ENCODE measurements at places on chromosomes 12 and 14. TPM values are rescaled to one million over a fixed set of nuclear protein-coding genes. Genes with fewer than 3 reads are reported as not detected.

Gene DRAM1
- total RNA-seq = 5.2 TPM

Gene FAM234B
- 3.1 TPM for total RNA-seq

Gene MED13L
- total RNA-seq = 71.6 TPM

Gene POTEG
- 0.12 TPM for total RNA-seq

Gene CEBPE
- total RNA-seq = not detected

Gene TAS2R42
- total RNA-seq = not detected

Gene HCAR3
- total RNA-seq = not detected

Gene FSCB
- 0.12 TPM for total RNA-seq

Gene NANOG
- total RNA-seq = not detected

DNA sequence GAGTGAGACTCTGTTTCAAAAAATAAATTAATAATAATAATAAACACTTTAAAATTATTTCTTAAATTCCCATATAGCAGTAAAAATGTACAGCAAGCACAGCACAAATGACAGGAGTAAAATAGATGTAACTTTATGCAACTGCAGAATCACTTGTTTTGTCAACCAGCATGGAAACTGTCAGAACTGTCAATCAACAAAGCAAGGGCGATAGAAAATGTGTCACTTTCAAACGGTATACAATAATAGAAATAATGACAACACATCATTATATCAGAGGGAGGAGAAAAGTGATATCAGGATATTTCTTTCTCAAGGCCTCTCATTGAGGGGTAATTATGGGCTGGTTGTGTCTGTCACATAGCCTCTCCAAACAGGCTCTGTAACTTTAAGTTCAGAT is 68.2 kb downstream of the KLHL28 start:
- no peak for DNase-seq

GRCh38 chr12:66960704-66961690 is 282.1 kb upstream of the GRIP1 start:
- peak; percentile 84 for DNase-seq

DNA sequence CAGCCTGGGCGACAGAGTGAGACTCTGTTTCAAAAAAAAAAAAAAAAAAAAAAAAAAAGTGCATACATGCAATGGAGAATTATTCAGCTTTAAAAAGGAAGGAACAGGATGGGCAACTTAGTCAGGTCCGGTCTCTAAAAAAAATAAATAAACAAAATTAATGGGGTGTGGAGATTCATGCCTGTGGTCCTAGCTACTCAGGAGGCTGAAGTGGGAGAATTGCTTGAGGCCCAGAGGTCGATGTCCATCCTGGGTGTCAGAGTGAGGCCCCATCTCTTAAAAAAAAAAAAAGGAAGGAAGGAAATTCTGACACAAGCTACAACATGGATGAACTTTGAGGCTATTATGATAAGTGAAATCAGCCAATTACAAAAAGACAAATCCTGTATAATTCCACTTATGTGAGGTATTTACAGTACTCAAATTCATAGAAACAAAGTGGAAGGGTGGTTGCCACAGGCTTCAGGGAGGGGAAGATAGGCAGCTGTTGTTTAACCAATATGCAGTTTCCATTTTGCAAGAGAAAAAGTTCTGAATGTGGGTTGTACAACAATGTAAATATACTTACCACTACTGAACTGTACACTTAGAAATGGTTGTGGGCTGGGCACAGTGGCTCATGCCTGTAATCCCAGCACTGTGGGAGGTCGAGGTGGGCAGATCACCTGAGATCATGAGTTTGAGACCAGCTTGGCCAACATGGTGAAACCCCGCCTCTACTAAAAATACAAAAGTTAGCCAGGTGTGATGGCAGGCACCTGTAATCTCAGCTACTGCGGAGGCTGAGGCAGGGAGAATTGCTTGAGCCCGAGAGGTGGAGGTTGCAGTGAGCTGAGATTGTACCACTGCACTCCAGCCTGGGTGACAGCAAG is 12.3 kb upstream of the APOF start:
- DNase-seq = peak; percentile 37

GRCh38 chr12:121917950-121918678 is at the start of gene CFAP251:
Gene CFAP251 (plus strand): TSS chr12:121918592. CDS start chr12:121921306, 2,714 bp downstream.
- peak; percentile 30 for DNase-seq

DNA sequence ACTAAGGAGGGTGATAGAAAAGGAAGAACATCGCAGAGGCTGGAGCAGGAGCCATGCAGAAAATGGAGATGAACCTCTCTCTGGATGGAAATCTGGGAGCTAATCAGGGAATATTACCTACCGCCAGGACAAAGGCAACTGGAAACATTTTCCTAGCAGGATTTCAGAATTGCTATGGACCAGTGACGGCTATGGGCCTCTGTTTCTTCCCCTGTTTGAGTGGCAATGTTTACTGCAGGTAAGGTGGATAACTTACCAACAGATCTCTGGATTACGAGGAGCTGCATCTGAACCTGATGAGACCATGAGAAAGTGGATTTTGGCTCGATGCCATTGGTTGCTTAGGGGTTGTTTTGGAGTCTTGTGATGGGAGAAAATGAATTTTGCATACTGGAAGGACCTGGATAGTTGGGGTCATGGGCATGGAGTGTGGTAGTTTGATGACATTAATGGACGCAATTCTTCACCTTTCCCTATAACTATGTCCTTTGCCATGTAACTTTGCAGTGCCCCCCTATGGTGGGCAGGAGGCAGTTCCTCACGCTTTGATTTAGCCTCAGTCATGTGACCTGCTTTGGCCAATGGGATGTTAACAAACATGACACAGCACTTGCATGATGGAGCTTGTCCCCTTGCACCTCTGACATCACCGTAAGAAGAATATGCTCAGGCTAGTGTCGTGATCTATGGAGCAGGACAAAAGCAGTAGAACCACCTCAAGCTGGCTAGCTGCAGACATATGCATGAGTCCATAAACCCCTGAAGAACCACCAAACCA is 51.1 kb downstream of the CALM1 start:
- DNase-seq = no peak

DNA sequence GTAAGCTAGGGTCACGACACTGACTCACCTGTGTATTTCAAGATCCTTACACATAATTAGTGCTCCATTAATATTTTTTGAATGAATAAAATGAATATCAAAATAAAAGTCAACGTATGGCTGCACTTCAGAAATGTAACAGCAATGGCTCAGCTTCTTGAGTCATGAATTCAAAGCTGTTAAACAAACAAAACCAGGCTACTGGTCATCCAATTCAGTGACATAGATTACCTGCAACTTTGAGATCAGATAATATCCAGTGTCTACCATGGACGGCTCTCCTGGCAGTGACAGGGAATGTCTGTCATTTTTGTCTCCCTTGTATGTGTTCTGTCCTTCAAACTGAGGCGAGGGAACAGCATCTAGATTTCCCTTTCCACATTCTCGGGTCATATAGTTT is 225.6 kb downstream of the EFCAB11 start:
- peak; percentile 54 for DNase-seq

DNA sequence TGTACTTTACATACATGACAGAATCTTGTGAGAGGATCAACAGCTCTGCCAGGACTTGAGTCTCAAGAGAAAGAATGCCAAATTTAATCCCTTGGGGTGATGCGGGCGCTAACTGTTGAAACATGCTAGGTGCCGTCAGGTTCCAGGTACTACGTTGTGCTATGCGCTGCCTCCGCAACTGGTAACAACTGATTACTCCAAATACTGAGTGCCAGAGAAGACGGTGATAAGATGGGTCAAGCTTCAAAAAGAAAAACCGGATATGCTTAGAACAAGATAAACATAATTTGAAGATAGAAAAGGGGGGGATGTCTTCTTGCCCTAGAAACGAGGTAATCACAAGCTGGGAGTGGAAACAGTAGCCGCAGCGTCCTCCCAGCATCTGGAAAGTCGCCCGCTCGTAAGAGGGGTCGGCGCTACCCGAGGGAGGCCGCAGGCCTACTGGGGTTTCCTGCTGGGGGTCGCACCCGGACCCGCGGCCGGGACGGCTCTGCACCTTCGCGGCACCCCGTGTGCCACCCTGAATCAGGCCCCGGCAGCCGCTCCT is 678 bp downstream of the ZBTB25 start:
- DNase-seq = peak; percentile 31

- DNase-seq = no peak
These were observed 118.6 kb downstream of the APAF1 start for GRCh38 chr12:98763656-98764055.

GRCh38 chr12:67482751-67483661 is 165.5 kb upstream of the DYRK2 start:
- DNase-seq = peak; percentile 70

DNA sequence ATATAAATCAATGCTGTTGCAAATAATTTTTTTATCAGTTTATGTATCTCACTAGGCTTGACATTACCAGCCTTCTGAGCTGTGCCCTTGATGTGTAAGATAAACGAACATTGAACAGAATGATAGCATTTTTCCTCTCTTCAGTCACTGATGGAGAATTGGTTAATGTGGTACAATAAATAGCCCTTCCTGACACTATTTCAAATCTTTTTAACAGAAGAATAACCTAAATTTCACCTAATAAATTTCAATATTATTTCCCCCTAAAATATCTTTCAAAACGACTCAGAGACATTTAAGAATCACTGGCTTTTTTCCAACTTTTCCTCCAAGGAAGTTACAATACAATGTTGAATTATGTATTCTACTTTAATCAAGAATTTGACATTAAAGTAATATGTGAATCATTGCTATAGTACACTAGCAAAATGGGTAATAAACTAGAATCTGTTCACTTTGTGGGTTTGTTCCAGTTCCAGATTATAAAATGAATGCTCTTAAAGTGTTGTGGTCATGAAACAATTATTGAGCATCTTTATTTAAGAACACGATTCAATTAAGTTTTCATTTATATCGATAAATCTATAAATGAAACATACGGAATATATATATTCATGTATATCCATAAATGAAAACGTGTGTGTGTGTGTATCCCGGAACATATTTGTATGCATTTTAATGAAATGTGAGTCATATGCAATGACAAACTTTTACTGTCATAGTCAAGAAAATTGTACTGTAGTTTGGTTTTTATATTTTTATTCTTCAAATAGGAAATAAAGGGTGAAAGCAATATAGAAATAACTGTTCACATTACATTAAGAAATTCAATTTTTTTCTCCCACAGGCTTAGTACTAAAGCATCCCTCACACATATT is 2.5 kb upstream of the ATP2B1 start:
- DNase-seq = peak; percentile 41

- DNase-seq = no peak
These were observed 169.5 kb downstream of the CHST11 start for GRCh38 chr12:104626069-104626837.

GRCh38 chr12:42442311-42442759 is 116.4 kb downstream of the PPHLN1 start:
- no peak for DNase-seq

DNA sequence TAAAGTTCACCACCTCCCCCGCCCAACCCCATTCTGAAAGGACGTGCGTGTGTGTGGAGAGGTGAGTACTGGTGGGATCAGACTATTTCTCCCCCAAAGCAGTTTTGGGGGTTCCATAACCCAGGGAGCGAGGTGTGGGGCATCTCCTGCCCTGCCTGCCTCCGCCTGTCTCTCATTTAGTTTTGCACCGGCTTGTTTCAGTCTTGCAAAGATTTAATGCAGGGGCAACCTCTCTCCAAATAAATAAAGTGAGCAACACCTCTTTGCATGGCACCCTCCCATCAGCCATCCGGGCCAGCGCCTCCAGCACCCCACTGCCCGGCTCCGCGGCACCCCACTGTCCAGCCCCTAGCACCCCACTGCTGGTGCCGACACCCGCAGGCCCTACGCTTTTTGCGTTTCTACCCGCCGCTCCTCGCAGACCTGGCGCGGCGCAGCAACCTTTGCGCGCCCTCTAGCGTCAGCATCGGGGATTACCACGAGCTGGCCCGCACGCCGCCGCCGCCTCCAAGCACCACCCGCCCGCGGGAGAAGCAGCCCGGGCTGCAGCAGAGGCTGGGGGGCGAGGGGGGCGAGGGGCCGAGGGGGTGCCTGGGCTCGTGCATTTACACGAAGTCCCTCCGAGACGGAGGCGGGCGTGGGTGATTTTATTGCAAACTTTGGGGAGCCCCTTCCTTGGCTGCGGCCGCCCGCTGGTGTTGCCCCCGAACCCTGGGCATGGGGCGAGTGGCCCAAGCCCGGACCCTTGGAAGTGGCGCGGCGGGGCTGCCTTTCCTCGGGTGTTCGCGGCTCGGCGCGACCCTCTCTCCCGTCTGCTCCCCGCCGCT is 55.8 kb upstream of the VRK1 start:
- DNase-seq = peak; percentile 72

GRCh38 chr14:69773571-69774276 is 6.8 kb downstream of the SRSF5 start:
- no peak for DNase-seq

GRCh38 chr14:33964599-33965317 is 13.9 kb upstream of the EGLN3 start:
- DNase-seq = no peak

DNA sequence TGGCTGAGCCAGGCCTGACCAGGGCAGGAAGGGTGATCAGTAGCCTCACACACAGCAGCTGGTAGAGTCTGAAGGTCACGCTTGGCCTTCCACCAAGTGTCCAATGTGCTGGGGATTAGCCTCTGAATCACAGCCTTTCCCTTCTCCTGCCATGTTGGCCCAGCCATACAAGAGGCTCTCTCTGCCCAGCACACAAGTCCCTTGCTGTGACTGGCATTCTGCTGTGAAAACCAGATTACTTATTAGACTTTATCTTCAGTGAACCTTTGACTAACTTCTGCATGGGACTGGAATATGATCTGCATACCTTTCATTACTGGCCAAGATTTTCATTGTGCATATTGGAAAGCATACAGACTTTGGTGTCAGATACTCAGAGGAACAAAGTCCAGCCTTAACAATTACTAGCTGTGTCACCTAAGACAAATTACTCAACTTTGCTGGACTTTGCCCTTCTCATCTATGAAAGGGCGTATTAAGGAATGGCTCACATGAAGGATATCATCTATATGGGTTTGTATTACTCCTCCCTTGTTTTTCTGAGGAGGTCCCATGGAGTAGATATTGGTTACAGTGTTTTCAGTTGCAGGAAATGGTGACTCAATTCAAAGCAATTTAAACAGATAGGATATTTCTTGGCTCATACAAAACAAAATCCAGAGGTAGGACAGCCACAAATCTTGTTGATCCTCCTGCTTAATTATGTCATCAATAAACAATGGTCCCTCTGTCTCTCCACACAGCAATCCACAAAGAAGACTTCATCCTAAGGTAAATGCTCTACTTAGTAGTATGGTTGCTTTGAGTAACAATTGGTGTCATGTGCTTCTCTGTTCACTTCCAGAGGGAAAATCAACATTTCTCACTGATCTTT is 99.6 kb downstream of the DYRK2 start:
- peak; percentile 73 for DNase-seq

GRCh38 chr12:63955831-63956666 is 111.5 kb downstream of the SRGAP1 start:
- no peak for DNase-seq

All from PC-3 (cell line).